NCI-H345 (cell line): ENCODE measurements at places on chromosomes 1 and 21.

DNA sequence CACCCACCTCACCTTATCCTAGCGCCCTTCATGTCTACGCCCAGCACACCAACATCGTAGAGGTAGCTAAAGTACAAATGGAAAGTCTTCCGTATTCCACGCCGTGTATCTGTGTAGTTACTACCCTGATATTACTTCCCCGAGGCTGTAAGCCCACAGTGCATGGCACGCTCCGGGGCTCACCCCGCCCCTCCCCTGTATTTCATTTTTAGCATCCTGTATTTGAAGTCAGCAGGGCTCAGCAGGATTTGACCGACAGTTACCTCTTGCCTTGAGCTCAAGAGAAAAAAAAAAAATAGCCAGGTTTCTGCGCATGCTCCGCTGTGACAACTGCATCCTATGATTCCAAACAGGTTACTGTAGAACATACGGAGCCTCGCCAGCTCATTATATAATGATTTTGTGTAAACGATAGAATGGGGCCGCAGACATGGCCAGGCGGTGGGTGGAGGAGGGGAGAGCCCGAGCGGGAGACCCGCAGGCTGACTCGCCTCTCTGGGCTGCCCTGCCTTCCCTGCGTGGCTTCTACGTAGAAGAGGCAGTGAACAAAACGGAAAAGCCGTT lies 1.3 kb downstream of the ABCG1 start:
- peak; percentile 96 for DNase-seq

DNA sequence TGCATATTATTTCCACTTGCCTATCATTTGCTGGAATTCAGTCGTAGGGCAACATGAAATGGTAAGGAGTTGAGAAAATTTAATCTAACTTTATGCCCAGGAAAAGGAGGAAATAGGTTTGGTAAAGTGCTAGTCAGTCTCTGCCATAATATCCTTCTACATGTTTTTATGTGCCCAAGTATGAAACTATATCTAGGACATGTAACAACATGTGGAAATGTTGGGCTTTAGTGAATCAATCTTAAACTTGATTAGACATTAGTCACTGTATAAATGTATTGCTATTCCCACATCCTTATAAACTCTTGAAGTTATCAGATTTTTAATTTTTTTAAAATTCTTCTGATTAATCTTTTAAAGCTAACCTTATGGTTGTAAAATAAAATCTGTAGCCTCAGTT lies 204.7 kb upstream of the ZRANB2 start:
- no peak for DNase-seq

GRCh38 chr1:13807209-13807608 lies 107.2 kb downstream of the PRDM2 start:
- no peak for DNase-seq

DNA sequence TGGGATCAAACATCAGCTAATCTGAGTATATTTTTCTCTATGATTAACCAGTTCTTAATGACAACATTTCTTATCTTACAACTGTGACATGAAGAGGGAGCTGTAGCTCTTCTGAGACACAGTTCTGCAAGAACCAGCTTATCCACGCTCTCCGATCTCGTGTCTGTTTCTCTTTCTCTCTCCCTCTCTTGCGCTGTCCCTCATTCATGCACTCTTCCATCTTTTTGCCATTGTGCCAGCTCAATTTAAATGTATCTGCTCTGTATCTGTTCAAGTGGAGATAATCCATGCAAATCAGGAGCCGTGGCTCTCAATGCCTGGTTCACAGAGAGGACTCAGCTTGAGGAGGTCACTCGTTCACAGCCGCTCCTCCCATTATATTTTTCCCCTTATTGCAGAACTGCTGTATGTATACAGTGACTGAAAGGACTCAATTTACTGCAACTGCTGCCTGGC lies 494.7 kb upstream of the ADGRL2 start:
- DNase-seq = peak; percentile 68

DNA sequence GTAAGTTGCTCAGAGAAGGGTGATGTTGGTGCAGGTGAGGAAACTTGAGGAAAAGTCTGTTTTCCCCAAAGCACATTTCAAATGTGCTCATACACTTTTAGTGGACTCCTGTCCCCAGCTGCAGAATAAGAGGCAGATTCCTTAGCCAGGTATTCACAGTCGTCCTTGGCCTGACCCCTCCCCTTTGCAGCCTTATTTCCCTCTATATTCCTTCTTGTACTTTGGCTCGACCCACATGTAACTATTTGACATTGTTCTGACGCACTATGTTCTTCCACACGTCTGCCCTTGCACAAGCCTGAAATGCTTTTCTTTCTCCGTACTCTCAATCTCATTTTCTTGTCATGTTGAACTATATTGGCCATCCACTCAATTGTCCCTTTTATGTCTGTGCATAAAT lies 498.4 kb upstream of the USP24 start:
- DNase-seq = no peak

GRCh38 chr1:36126797-36127500 lies 1.9 kb upstream of the COL8A2 start:
- no peak for DNase-seq

DNA sequence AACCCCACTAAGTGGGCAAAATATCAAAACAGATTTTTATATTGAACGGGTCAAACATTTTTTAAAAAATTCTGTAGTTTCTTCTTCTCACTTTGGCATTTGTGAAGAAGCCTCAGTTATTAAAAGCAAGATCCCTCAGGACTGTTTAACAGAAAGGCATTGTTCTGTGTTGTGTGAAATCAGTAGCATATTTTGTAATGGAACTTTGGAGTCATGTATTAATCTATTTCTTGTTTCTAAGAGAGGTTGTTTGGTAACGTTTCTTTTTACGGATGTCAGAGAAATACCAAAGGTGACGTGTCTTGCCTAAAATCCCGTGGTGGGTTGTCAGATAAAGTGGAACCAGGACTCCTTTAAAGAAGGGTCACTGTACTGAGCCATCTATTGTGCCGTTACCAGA lies 23.7 kb downstream of the GPR137B start:
- DNase-seq = no peak

DNA sequence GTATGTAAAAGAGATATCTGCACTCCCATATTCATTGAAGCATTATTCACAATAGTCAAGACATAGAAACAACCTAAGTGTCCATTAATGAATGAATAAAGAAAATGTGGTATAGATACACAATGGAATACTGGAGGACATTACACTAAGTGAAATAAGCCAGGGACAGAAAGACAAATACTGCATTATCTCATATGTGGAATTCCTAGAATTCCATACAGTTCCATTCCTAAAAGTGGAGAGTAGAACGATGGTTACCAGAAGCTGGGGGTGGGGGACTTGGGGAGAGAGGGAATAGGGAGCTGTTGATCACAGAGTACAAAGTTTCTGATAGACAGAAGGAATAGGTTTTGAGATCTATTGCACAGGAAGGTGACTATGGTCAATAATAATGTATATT lies 7.4 kb downstream of the TMED5 start:
- no peak for DNase-seq

GRCh38 chr1:31883357-31883942 lies 54.7 kb downstream of the PTP4A2 start:
- no peak for DNase-seq

DNA sequence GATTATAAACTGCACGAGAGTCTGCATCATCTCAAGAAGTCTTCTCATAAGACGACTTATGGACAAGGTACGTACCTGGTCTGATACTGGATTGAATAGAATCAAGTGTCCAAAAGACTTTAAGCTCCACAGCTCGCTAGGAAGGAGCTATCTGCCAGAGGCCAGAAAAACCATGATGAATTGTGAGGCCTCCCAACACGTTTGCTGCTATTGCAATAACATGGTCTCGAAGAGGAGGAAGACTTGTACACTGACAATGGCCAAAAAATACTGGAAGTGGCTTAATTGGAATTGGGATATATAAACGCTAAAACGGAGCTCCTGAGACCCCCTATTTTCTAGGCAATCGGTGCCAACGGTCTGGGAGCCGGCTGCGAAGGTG lies 534 bp downstream of the DNAJC28 start:
- no peak for DNase-seq

DNA sequence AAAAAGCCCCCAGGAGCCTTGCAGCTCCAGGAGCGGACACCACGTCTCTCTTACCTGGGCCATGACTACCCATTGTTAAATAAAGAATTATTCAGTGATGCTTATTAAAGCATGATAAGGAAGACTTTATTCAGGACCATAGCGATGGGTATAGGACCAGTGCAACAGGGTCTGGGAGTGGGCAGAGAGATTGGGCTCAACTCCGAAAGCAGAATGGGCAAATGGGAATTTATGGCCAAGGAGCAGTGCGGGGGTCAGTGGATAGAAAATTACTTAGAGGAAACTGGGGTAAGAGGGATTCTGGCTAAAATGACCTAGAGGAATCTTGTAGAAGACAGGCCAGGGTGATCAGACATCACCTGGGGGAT lies 580 bp upstream of the ATP5PO start:
- no peak for DNase-seq
